HT-29 (cell line): ENCODE measurements at places on chromosomes 11 and 22.
A peak's percentile ranks its signal among the peaks of the same experiment; 100 is the strongest.

DNA sequence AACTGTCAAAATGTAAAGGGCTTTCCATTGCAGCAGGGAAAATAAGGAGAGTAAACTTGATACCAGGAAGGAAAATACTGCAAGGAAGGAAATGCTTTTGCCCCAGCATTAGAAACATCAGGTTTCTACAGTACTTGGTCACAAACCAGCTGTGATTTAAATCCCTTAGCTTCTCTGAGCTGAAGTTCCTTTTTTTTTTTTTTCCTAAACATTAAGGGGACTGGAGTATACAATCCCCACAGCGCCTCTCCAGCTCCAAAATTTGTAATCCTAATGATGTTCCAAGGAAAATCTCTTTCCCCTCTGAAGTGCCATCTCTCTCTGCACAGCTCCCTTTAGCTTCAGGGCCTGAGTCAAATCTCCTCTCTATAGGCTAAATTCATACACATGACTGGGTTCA, 220.5 kb upstream of the PITPNB start:
- DNase-seq, result no peak

- no peak for DNase-seq
Measured at GRCh38 chr11:6260207-6260726, 629 bp downstream of the CCKBR start.

- no peak for DNase-seq
Measured at GRCh38 chr11:64745521-64746328, 1.8 kb upstream of the RASGRP2 start.

- DNase-seq, result no peak
Measured at GRCh38 chr11:123384116-123384515, 46.0 kb upstream of the GRAMD1B start.

GRCh38 chr11:111707691-111708067, 58.5 kb downstream of the PPP2R1B start:
- no peak for DNase-seq

- DNase-seq, result no peak
Measured at GRCh38 chr11:44778195-44779100, 51.7 kb downstream of the TSPAN18 start.

GRCh38 chr11:65861165-65861505, 902 bp downstream of the MUS81 start:
- DNase-seq, result no peak

GRCh38 chr11:16815047-16815767, 76.8 kb downstream of the C11orf58 start:
- no peak for DNase-seq

DNA sequence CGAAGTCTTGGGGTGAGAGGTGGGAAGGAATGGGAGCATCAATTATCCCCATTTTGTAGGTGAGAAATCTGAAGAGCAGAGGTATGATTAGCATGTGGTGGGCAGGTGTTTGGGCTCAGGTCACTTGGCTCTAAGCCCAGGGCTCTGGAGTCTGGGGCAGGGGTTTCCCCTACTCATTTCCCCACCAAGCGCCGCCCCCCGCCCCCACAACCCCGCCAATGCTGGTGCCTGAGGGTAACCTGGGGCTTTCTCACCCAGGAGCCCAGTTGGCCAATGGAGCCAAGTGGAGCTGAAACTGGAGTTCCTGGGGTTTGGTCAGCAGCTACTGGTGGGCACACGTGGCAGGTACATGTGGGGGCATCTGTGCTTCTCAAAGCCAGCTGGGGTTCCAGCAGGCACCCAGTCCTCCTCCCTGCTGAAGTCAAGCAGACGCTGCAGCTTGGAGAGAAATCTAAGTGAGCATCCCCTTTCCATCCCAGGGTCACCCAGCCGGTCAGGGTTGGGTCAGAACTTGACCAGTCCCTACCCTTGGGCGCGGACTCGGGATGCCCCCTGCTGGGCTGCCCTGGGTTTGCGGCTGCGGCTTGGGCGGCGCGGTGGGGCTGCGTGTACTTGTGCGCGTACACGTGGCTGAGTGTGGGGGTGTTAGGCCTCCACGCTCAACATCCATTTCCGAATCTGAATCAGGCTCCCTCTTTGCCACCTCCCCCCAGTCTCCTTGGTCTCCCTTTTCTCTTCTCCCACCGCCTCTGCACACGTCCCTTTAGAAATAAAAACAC, 1.7 kb upstream of the CHRM1 start:
- DNase-seq, result no peak

- no peak for DNase-seq
Measured at GRCh38 chr22:29205594-29206371, at the start of gene EMID1. EMID1 (plus strand) TSS chr22:29205896; CDS start chr22:29206039, 143 bp downstream.

DNA sequence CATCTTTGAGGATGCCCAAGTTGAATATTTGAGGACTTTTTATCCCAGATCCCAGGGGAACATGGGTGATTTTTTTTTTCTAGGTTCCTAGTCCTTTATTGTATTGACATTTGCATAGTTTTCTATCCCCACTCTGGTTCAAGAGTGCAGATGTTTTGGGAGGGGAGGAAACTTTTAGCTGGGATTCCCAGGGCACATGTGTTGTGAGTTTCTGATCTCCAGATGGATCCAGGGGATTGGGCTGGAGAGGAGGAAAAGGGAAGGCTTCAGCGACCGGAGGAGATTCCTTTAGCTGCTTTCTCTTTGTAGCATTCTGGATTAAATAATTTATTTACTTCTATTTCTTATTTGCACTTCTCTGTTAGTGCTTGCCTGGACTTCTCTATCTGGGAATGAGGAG, 14.7 kb upstream of the SORL1-AS1 start:
- DNase-seq, result peak; percentile 40

GRCh38 chr11:28684011-28684586, 575.9 kb downstream of the METTL15 start:
- no peak for DNase-seq

- no peak for DNase-seq
Measured at GRCh38 chr11:125382822-125383221, 113.2 kb downstream of the FEZ1 start.

DNA sequence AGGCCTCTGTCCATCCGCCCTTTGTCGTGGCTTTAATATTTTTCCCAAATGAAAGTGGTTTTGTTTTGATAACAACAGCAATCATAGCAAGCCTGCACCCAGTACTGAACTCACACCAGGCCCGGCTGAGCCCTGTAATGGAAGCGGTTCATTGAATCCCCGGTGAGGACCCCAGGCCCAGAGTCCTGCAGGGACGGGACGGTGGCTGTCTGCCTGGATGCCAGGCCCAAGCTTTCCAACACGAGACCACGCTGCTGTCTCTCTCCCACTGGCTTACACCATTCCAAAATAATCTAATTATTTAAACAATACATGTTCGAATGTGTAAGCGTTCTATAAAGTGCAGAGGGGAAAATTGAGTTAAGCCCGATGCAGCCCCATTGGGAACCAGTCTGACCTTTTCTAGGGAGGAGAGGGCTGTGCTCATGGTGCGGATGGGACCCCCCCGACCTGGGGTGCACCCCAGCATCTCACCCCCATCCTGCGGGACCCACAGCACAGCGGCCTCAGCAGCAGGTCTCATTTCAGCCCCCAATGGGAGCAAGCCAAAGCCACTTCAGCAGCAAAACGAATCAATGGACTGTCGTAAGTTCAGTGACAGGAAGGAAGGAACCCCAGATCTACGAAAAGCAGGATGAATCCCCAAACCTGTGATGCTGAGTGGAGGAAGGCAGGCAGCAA, 1046.9 kb downstream of the BRD1 start:
- DNase-seq, result no peak

- no peak for DNase-seq
Measured at GRCh38 chr22:49103314-49104059, 724.2 kb downstream of the BRD1 start.

- no peak for DNase-seq
Measured at GRCh38 chr11:4830346-4830745, 9.2 kb downstream of the OR51F2 start.

DNA sequence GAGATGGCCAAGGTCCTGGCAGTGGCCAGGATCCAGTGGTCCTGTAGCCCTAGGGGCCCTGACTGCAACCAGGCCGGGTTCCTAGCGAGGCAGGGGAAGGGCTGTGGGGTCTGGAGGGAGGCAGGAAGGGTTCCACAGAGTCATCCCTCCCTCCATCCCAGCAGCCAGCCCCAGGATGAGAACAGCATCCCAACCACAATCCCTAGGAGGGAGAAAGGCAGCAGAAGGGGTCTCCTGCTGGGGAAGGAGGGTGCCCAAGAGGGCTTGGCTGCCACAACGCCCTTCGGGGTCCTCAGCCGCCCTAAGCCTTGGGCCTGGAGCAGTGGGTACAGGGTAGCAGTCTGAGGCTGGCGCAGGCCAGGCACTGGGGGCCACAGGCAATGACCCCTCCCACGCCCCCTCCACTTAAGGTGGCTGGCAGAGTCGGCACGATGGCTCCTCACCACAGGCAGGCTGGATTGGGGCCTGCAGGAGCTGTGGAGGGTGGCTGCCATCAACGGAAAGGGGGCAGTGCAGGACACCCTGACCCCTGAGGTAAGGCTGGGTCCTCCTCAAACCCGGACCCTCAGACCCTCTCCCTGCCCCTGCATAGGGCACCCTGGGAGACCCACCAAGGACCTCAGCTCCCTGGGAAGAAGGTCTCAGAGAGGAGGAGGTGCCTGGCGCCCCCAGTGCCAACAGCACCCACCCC, 7.2 kb downstream of the SLC22A12 start:
- DNase-seq, result no peak

DNA sequence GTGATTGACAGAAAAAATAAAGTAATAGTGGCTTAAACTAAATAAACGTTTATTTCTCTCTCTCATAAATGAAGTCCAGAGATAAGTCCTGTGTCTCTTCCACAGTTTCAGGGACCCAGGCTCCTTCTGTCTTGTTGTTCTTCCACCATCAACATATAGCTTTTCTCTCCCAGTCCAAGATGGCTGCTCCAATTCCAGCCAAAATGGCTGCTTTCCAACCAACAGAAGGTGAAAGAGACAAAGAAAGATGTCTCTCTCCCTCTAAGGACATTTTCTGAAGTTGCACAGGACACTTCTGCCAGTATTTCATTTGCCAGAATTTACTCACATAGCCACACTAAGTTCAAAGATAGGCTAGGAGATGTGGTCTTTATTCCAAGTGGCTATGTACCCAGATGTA, 9.4 kb upstream of the PLEKHB1 start:
- DNase-seq, result no peak

DNA sequence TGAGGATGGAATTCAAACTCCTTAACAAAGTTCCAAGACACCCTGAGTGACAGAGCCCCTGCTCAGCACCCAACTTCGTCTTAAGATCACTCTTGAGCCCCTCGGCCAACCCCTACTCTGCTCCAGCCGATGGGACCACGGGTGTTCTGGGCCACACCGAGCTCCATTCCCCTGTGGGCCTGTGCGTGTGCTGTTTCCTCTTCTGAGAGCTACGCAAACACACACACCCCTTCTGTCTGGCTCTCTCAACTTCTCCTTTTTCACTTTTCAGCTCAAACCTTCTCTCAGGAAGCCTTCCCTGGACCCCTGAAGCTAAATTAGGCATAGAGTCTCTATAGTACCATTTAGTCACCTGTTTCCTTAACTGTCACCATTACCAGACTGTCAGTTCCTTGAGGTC, 37.5 kb upstream of the NNMT start:
- DNase-seq, result no peak

GRCh38 chr11:132883241-132883640, 649.1 kb downstream of the OPCML start:
- no peak for DNase-seq

DNA sequence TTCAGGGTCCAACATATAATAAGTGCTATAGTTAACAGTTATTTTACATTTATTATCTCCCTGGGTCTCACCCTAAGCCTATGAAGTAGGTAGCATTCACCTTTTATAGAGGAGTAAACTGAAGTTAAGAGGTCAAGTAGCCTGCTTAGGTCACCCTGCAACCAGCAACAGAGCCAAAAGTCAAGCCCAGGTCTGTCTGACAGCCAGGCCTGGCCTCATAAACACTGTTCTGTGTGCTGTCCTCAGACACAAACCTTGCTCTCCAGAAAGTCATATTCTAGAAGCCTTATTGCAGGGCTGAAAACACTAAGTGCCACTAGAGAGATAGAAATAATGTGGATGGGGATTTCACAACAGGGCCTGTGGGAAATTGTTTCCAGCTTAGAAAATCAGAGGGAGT, 59.3 kb downstream of the BDNF start:
- no peak for DNase-seq

- DNase-seq, result no peak
Measured at GRCh38 chr22:26949193-26949592, 291.8 kb downstream of the MIAT start.

DNA sequence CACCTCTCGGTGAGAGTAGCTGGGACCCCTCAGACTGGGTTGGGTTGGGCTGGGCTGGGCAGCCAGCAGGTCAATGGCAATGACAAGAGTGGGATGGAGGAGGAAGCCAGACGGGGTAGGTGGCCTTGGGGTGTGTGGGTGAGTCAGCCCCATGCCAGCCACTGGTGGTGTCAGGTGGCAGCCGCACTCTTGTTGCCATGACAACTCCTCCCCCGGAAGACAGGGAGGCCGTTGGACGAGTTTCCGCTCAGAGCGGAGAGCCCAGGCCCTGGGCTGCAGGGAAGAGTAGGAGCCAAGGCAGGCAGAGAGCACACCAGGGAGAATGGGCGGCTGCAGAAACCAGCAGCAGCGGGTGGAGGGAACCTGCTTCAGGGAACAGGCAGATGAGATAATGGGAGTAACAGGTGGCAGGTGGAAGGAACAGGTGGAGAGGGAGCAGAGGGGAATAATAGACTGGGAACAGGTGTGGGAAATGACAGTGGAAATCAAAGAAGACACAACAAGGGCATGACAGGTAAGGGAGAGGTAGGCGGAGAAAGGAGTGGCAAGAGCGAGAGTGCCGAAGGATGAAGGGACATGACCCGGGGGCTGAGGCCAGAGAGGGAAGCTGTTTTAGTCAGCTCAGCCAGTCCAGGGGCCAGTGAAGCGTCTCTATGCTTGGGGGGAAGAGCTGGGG, 8.7 kb downstream of the SPTBN2 start:
- peak; percentile 97 for DNase-seq

DNA sequence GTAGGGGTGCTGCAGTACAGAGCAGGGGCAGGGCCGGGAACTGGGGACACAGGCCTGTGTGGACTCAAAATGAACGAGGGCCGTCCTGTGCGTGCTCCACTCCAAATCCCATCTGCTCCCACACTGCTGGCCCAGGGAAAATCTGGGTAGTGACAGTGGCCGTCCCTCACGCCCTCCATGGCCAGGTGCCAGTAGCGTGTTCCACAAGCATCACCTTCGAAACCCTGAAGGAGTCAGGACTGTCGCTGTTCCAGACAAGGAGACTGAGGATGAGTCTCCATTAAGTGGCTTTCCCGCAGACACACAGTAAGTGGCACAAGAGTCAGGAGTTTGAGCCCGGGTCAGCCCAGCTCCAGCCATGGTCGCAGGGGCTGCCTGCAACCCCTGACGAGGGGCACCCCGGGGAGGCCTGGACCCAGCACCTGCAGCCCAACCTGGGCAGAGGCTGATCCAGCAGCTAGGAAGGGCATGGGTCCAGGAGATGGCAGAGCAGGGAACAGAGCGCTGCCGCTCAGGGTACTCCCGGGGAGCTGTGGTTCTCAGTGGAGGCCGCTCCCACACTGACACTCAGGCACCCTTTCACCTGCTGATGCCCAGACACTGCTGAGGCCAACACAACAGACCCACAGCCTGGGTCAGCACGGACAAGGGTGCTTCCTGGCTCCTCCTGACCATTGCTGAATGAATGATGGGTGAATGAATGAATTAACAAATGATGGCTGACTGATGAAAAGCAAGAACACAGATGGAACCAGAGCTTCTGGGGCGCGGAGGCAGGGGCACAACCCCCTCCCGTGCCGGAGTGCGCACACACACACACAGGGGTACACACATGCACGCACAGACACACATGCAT, 35.3 kb downstream of the IGF2 start:
- no peak for DNase-seq

GRCh38 chr22:17972385-17973191, 51.8 kb downstream of the MICAL3 start:
- no peak for DNase-seq

GRCh38 chr11:132744771-132745170, 787.5 kb downstream of the OPCML start:
- DNase-seq, result no peak
